ENCODE measurements at places on chromosomes 6 and 20.

DNA sequence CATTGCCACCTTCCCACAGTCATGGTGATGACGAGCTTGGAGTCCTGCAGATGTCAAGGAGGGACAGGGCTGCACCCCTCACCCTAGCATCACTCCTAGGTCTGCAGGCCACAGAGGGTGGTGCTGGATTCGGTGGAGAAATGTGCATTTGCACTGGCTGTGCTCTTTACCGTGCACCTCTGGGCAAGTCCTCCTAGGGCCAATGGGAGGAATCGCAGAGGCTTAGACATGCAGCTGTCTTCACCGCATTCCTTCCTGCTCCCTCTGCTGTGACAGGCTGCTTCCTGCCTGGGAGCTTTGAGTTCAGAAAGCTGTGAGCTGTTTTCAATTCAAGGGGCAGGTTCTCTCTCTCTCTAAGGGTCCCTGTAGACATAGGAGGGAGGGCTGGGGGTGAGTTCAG is 85.1 kb downstream of the EDN3 start:
- no peaks in the 10 kb centered on the region for H3K27me3 ChIP-seq
- no peak for DNase-seq
- no peaks in the 10 kb centered on the region for H3K36me3 ChIP-seq
- H3K4me1 ChIP-seq = no peaks in the 10 kb centered on the region
- H3K27ac ChIP-seq = no peak overlapping the region
- H3K4me3 ChIP-seq = no peak overlapping the region

DNA sequence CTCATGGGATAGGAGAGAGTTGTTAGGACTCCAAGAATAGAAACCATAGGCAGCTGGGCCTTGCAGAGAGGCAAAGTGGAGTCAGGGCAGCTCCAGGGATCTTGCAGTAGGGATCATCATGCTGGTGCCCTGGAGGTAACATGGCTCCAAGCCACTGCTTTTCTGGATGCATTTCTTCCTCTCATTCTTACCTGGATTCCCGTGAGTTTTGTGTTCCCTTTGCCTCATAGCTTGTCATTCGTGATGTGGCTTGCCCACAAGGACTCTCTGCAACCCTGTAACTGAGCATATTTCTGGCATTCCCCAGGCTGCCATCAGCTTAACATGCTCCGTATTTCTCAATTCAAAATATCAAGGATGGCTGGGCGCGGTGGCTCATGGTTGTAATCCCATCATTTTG is 5.3 kb downstream of the NHLRC1 start:
- H3K27ac ChIP-seq = no peak overlapping the region
- H3K36me3 ChIP-seq = no peaks in the 10 kb centered on the region

DNA sequence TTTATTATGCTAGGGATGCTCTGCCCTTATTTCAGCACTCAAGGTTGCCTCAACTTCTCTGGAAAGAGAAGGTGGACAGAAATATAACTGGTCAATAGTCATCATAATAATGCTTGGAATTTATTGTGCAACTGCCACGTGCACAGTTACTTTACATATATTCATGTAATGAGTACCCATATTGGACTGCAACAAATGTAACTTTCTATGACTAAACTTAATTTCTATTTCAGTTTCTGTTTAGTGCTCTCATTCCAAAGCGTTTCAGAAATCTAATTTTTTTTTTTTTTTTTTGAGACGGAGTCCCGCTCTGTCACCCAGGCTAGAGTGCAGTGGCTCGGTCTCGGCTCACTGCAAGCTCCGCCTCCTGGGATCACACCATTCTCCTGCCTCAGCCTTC is 28.3 kb upstream of the CD83 start:
- H3K4me1 ChIP-seq = no peaks in the 10 kb centered on the region

DNA sequence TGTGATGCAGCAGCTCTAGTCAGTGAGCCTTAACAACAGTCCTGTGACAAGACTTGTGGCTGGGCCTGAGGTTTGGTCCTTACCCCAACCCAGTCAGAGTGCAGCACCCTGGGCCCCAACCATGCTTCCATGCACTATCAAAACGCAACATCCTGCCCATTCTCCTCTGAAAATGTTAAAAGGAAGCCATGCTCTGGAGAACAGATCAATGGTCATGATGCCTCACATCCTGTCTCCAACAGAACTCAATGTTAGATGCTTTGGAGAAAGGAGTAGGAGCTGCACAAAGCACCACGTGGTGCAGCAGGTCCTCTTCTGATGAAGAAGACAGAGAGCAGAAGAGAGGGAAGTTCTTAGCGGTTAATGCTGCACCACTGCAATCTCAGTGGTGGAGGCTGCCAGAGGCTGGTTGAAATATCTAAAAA is 41.9 kb downstream of the TRAM2 start:
- H3K27me3 ChIP-seq = no peaks in the 10 kb centered on the region
- H3K4me1 ChIP-seq = no peaks in the 10 kb centered on the region
- DNase-seq = no peak

DNA sequence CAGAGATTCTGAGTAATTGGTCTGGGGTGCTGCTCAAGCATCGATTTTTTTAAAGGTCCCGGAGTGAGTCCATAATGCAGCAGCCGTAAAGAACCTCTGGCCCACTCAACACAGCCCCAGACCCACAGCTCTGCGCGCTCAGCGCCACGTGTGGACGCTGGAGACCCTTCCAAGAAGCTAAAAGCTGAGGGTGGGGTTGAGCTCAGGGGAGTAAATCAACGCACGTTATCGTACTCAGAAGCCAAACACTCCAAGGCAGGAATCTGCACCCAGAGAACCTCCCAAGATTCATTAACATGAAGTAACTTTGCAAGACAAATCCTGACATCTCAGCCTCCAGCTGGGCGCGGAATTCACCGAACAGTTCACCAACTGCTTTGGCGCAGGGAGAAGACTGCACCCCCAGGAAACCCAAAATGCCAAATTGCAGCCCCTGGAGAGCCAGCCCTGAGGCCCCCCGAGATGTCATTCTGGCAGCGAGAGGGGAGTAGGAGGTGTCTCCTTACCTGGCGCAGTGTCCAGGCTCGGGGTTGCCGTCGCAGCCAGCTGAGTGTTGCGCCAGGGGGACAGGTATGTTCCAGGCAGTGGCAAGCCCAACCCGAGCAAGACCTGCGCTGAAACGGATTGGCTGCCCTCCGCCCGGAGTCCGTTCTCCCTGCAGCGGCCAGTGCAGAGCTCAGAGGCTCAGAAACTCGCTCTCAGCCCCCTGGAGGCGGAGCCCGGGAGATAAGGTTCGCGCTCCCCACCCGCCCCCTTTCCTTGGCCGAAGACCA is at the start of gene COL21A1:
COL21A1 (minus strand) TSS at position 700 of the 773 bp plus-strand sequence. CDS start 64,962 bp downstream, outside the sequence.
- peak within 1 kb of the TSS; percentile 51 for H3K4me3 ChIP-seq
- H3K27ac ChIP-seq = peak within 1 kb of the TSS; percentile 76
- peak; percentile 69 for DNase-seq
- no peaks in the 10 kb centered on the region for H3K36me3 ChIP-seq
